Stimulated activated CD8-positive, alpha-beta memory T cell treated with anti-CD3 and anti-CD28 coated beads, Interleukin-2, amount 100 ng/mL, for 48 hours (primary cell): ENCODE measurements at places on chromosomes 4 and X.

- no peak for DNase-seq
Measured at GRCh38 chr4:126215759-126216158, 901.0 kb downstream of the FAT4 start.

DNA sequence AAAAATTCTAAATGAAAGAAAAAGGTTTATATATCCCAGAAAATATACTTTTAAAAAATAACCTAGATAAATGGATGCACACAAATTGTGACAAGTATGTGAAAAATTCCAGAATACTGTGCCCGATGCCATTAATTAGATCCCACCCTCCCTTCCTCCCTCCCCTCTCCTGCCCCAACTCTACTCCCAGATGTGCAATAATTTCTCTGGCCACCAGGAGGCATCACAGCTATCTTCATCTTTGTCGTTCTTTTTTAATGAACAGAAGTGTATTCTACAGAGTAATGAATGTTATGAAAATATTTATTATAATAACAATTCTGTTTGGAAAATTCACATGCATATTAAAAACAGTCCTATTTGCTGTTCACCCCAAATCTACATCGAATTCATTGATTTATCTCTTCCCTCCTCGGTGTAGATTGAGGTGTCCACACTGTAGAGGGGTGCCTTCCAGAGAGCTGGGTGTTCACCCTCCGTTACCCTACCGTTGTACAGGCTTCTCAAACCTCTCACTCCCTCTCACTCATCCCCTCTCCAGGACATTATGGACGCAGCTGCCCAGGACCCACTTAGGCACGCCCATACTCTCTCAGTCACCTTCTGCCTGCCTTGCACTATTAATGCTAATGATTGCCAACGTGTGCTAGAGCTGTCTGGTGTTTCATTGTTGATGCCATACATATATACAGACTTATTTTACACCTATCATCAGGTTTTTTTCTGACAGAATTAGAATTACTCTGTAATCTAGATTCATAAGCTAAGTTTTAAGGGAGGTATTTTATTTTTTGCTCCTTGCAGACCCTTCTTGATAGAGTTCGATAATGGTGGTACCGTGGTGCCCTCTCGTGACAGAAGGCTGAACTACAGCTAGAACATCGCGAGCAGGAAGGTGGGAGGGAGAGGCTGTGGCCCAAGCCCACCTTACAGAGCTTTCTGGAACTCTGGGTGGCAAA lies 14.1 kb downstream of the RAB40AL start:
- DNase-seq: peak; percentile 15

- no peak for DNase-seq
Measured at GRCh38 chr4:125368671-125369081, 53.9 kb downstream of the FAT4 start.

GRCh38 chr4:147971116-147971515 lies 239.2 kb downstream of the ARHGAP10 start:
- DNase-seq: no peak

GRCh38 chr4:186027405-186027804 lies 41.6 kb upstream of the TLR3 start:
- DNase-seq: no peak

DNA sequence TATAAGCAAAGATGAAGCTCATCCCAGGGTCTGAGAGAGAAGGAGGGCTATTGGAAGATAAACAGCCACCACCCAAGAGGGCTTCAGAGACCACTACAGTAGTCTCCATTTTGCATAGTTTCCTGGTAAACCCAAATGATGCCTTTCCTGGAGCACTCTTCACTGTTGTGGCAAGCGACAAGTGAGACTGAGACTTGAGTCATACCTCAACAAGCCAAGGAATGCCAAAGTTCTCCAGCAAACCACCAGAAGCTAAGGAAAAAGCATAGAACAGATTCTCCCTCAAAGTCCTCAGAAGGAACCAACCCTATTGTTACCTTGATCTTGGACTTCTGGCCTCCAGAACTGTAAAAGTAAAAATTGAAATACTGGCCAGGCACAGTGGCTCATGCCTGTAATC lies 65.9 kb downstream of the LARP7 start:
- no peak for DNase-seq

- no peak for DNase-seq
Measured at GRCh38 chr4:139761461-139761860, 95.8 kb downstream of the MGST2 start.
